Esophagus muscularis mucosa (tissue), 4 donors: ENCODE measurements at places on chromosomes 11 and 22. TPM values are rescaled to one million over a fixed set of nuclear protein-coding genes. Genes with fewer than 3 reads are reported as not detected.
A peak's percentile ranks its signal among the peaks of the same experiment; 100 is the strongest.

Gene GSTT2
- total RNA-seq = 1.5 TPM

Gene PNPLA3
- total RNA-seq = not detected

GRCh38 chr22:37266581-37267134, 15.7 kb upstream of the CYTH4 start:
- H3K36me3 ChIP-seq = no peaks in the 10 kb centered on the region
- H3K27ac ChIP-seq = no peak overlapping the region
- peaks cover 8% of the 10 kb centered on the region for H3K4me1 ChIP-seq
- H3K4me3 ChIP-seq = peak overlapping the region; percentile 53
- DNase-seq = no peak

Gene C11orf21
- total RNA-seq = 0.29 TPM

Gene SLC6A5
- not detected for total RNA-seq

Gene API5
- total RNA-seq = 105 TPM

DNA sequence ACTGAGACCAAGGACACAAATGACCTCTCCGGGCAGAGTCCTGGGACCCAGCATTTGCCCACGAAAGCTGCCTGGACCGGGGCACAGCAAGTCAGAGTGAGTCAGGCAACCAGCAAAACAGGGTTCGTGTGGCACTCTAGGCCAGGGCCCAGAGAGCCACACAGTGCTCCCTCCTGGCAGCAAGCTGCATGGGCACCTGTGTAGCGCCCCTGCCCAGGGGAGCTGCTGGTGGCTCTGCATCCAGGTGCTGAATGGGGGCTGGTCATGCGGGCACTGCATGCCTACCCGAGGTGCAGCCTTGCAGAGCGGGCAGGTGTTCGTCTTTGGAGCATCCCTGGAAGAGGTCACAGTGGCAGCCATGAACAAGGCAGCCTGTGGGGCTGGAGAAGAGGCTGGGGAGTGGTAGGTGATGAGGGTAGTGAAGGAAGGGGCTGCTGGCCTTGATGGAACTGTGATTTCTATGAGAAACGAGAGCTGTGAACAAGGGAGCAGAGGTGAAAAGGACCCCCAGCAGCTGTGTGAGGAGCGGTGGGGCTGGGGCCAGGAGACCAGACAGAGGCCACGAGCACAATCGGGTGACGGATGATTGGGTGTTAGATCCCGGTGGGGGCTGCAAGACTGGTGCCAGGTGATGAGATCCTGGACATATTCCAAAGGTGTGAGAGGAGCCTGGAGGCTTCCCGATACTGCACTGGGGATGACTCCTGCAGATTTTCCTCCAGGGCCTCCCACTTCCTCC, 63.3 kb downstream of the DGCR2 start:
- no peak for DNase-seq
- H3K27me3 ChIP-seq = no peaks in the 10 kb centered on the region
- no peak overlapping the region for H3K4me3 ChIP-seq
- no peaks in the 10 kb centered on the region for H3K4me1 ChIP-seq
- H3K27ac ChIP-seq = no peak overlapping the region
- peaks cover 90% of the 10 kb centered on the region for H3K36me3 ChIP-seq
